ENCODE measurements at places on chromosomes 4 and X. TPM values are rescaled to one million over a fixed set of nuclear protein-coding genes. Genes with fewer than 3 reads are reported as not detected.
A peak's percentile ranks its signal among the peaks of the same experiment; 100 is the strongest.

DNA sequence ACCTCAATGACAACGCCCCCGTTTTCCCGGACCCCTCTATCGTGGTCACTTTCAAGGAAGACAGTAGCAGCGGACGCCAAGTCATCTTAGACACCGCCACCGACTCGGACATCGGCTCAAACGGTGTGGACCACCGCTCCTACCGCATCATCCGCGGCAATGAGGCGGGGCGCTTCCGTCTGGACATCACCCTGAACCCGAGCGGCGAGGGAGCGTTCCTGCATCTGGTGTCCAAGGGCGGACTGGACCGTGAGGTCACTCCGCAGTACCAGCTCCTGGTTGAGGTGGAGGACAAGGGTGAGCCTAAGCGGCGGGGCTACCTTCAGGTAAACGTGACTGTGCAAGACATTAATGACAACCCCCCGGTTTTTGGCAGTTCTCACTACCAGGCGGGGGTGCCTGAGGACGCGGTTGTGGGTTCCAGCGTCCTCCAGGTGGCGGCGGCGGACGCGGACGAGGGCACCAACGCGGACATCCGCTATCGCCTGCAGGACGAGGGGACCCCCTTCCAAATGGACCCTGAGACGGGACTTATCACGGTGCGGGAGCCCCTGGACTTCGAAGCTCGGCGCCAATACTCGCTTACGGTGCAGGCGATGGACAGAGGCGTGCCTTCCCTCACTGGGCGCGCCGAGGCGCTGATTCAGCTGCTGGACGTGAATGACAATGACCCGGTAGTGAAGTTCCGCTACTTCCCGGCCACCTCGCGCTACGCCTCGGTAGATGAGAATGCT lies 2.2 kb downstream of the FAT4 start:
- no peaks in the 10 kb centered on the region for H3K36me3 ChIP-seq
- peaks cover 61% of the 10 kb centered on the region for H3K27me3 ChIP-seq
- H3K4me1 ChIP-seq: peaks cover 5% of the 10 kb centered on the region
- peak overlapping the region; percentile 94 for H3K27ac ChIP-seq
- peak overlapping the region; percentile 75 for H3K4me3 ChIP-seq

- H3K27ac ChIP-seq: no peak overlapping the region
- H3K4me3 ChIP-seq: no peak overlapping the region
- DNase-seq: no peak
- H3K27me3 ChIP-seq: no peaks in the 10 kb centered on the region
Observed at GRCh38 chrX:119624951-119625668, 18.9 kb upstream of the NKRF start.

DNA sequence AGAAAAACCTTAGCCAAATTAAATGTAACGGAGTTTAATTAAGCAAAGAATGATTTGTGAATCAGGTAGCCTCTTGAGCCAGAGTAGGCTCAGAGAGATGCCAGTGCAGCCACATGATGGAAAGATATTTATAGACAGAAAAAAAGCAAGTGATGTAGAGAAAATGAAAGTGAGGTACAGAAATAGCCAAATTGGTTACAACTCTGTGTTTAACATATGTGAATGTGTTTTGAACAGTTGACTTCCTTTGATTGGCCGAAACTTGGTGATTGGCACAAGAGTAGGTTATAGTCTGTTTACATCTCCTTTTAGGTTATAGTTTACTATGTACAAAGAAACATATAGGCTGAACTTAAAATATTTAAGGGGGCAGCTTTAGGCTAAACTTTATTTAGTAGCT lies 459.9 kb upstream of the BOD1L1 start:
- H3K27ac ChIP-seq: no peak overlapping the region
- H3K36me3 ChIP-seq: no peaks in the 10 kb centered on the region
- no peaks in the 10 kb centered on the region for H3K4me1 ChIP-seq
- no peak for DNase-seq

GRCh38 chr4:7632971-7633370 lies 198.2 kb upstream of the PSAPL1 start:
- H3K27me3 ChIP-seq: peaks cover 34% of the 10 kb centered on the region
- H3K4me3 ChIP-seq: no peak overlapping the region
- H3K4me1 ChIP-seq: no peaks in the 10 kb centered on the region
- DNase-seq: no peak

UNC5C gene
- polyA plus RNA-seq: 45.6 TPM

DNA sequence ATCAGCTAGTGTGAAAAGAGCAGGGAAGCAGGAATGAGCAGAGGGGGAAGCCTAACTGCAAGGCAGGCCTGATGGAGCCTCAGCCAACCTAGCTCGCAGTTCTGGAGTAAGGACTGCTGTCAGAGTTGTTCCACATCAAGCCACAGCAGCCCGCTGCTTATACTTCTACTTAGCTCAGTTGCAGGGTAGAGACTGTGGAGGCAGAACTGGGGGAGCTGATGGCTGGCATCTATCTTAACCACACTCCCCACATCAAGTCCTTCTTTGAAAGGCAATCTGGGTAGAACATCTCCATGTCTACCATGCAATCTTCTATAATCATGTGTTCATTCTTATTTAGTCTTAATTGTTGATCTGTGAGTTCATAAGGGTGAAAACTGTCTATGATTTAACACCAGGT lies 46.1 kb downstream of the DDX60 start:
- H3K27me3 ChIP-seq: no peaks in the 10 kb centered on the region
- H3K4me1 ChIP-seq: no peaks in the 10 kb centered on the region
- no peak overlapping the region for H3K4me3 ChIP-seq
- H3K36me3 ChIP-seq: peaks cover 94% of the 10 kb centered on the region
- no peak for DNase-seq

DNA sequence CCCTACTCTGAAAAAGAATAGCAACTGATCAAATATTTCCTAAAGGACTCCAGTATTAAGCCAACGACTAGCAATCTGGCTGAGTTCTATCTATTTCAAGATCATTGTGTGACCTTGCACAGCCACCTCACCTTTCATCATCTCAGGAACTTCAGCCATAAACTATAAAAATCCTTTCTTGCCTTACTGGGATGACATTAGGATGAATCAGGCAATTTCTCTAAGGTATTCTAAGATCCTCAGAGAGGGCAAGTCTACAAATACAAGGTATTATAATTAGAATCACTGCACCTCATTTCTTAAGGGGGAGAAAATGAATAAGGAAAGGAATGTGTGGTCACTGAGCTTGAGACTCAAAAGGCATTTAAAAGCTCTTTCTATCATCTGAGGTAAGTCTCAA lies 152.6 kb downstream of the GRIA3 start:
- H3K36me3 ChIP-seq: no peaks in the 10 kb centered on the region
- no peaks in the 10 kb centered on the region for H3K4me1 ChIP-seq
- no peak overlapping the region for H3K4me3 ChIP-seq
- no peaks in the 10 kb centered on the region for H3K27me3 ChIP-seq

DNA sequence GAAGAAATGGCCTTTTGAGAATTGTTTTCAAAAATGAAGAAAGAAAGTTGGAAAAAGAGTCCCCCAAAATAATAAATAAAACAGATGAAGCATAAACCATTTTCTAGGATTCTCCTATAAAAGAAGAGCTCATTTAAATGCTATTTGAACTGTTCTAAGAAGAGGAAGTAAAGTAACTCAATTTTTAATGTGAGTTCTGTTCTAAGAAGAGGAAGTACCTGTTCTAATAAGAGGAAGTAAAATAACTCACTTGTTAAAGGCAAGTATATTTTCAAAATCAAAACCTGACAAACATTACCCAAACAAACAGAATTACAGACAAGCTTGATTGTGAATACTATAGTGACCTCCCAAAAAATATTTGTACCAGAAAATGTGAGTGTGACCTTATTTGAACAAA lies 1326.3 kb downstream of the C4orf33 start:
- no peak overlapping the region for H3K27ac ChIP-seq
- H3K36me3 ChIP-seq: no peaks in the 10 kb centered on the region
- no peak overlapping the region for H3K4me3 ChIP-seq
- H3K27me3 ChIP-seq: no peaks in the 10 kb centered on the region
- no peaks in the 10 kb centered on the region for H3K4me1 ChIP-seq
- no peak for DNase-seq

- H3K27me3 ChIP-seq: no peaks in the 10 kb centered on the region
- no peaks in the 10 kb centered on the region for H3K4me1 ChIP-seq
- no peaks in the 10 kb centered on the region for H3K36me3 ChIP-seq
- no peak overlapping the region for H3K27ac ChIP-seq
- H3K4me3 ChIP-seq: no peak overlapping the region
- no peak for DNase-seq
Observed at GRCh38 chr4:186765673-186766546, 42.3 kb upstream of the FAT1 start.
